ENCODE measurements at places on chromosomes 2 and 18.
A peak's percentile ranks its signal among the peaks of the same experiment; 100 is the strongest.

GRCh38 chr18:55585065-55585919, 2.7 kb downstream of the TCF4 start:
- no peak for DNase-seq

- DNase-seq = no peak
These were observed 75.8 kb downstream of the SPHKAP start for GRCh38 chr2:228105526-228106250.

DNA sequence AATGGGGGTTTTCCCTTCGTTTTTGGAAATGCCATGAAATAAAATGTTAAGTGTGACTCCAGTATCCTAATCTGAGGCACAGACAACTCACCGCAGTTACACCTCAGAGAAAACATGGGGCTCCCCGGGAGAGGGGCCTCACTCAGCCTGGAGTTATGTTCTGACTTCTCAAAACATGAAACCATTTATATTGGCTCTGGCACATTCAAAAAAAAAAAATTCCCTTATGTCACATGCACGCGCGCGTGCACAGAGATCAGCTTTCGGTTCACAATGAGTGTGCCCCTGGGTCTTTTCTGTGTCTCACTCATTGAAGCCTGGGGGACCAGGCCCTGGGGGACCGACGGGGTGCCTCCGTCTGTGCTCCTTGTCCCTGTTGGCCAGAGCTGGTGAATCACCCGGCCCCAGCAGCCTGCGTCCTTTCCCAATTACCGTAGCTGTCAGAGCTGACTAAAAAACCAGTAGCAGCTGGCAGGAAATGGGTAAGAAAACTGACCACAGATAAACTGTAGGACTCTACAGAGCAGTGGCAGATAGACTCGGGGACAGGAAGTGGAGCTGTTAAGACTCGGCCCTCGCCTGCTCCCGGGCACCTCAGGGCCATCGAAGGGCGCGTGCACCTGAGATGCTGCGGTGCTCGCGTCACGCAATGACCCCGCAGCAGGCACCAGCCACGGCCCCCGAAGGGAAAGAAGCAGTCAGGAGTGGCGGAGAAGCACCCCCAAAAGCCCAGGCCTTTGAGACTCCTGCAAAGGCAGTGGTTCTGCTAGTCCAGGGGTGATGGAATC, 138.3 kb upstream of the ID2 start:
- DNase-seq = no peak

GRCh38 chr2:102301867-102302362, 9.4 kb upstream of the IL1RL1 start:
- peak; percentile 8 for DNase-seq

GRCh38 chr18:74669136-74669798, 71.6 kb downstream of the ZNF407 start:
- no peak for DNase-seq

DNA sequence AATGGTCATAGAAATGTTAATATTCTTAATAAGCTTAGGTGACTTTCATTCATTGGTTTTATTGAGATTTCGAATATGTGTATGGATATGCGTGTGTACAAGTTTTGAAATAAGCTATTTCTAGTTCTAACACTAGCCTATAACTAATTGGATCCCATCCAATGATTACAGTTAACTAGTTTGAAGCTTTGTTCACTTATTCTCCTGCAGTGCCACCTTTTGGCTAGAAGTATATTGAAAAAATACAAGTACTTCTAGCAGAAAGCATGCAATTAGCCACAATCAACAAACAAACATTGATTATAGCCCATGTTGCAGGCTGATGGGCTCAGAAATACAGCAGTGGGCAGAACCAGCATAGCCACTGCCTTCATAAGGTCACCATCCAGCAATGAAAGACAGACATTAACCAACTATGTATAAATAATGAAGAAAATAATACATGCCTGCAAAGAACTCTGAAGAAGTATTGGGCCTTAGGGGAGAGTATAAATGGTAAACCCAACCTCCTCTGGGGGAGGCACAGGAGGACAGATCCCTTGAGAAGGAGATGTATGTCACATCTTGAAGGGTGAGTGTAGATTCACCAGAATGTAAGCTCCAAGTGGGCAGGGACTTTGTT, 5.1 kb upstream of the PIEZO2 start:
- no peak for DNase-seq

GRCh38 chr2:96184188-96184587, 24.4 kb downstream of the STARD7 start:
- DNase-seq = no peak

- DNase-seq = no peak
These were observed 71.5 kb downstream of the COLEC12 start for GRCh38 chr18:429030-429429.

- DNase-seq = no peak
These were observed 10.8 kb upstream of the COX7A2L start for GRCh38 chr2:42371611-42372473.

- DNase-seq = no peak
These were observed 213.3 kb downstream of the FAM210A start for GRCh38 chr18:13513021-13513420.

GRCh38 chr2:109690822-109691541, 76.8 kb downstream of the SOWAHC start:
- DNase-seq = no peak

GRCh38 chr2:239151201-239152131, 249.4 kb downstream of the HDAC4 start:
- DNase-seq = no peak

- no peak for DNase-seq
These were observed 8.3 kb downstream of the RNF149 start for GRCh38 chr2:101300164-101300563.

GRCh38 chr18:67733088-67733487, 216.6 kb upstream of the DSEL start:
- no peak for DNase-seq

GRCh38 chr2:38093527-38094165, 17.7 kb upstream of the CYP1B1 start:
- no peak for DNase-seq

DNA sequence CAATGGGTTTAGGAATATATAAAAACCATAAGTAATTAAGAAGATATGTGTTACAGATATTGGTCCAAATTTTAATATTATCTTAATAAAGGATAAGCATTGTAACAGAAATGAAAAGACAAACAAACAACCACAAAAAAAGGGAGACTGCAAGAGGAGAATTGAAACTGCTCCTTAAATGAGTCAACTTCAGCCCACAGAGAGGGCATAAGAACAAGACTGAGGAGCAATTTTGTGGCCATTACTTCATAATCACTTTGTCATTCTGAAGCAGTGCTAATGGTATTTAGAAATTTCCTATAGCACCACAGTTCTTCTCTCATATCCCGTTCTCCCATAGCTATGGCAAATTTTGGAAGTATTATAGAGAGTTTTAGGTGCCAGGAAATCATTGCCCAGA, 193.2 kb upstream of the HNMT start:
- DNase-seq = no peak

GRCh38 chr2:55093381-55093780, 43.1 kb upstream of the RTN4 start:
- no peak for DNase-seq

GRCh38 chr2:221731432-221732145, 159.5 kb upstream of the EPHA4 start:
- no peak for DNase-seq

GRCh38 chr2:11330457-11331142, 13.8 kb downstream of the ROCK2 start:
- DNase-seq = no peak

GRCh38 chr2:171482308-171482707, 40.0 kb upstream of the CYBRD1 start:
- DNase-seq = no peak

- no peak for DNase-seq
These were observed 53.4 kb downstream of the BOLA3 start for GRCh38 chr2:74094291-74094690.

DNA sequence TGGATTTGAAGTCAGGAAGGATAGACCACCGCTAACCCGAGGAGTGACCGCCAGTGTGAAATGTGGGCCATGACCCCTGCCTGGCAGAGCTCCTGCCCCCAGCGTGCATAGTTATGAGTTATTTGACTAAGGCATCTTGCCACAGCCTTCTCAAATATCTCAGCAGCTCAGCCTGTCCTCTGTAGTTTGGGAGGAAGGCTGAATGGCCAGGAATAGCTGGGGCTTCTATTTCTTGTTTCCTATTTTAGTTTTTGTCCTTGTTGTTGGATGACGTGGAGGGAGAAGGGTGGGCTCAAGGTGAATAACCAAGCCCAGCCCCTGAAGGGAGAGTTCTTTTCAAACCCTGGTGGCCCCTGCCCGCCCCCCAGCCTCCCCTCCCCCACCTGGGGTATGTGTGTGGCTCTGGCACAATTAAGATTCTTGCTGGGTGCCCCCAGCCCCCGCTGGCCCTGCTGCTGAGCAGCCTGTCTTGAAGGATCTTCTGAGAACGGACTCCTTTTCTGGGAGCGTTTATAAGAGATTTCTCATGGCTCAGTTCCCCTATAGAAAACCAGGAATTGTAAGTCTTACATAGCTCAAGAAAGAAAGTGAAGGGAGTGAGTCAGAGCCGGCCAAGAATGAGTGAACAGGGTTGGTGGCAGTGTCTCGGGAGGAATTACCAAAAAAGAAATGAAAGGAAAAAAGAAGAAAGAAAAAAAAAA, 157.4 kb downstream of the GLI2 start:
- DNase-seq = no peak

DNA sequence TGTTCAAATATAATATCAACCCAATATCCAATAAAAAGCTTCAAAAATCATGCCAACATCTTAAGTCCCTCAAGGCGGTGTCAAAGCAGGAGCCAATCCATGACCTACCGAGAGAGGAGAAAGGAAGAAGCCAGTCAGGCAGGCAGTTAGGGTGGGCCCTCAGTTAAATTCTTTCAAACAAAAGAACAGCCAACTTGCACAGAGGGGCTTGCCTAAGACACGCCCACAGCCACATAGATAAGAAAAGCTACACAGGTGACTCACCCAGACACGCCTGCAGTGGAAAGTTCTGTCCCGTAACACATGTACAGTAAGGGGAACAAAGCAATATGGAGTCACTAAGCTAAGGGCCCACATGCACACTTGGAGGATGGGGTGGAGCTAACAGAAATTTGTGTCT, 61.3 kb downstream of the SP110 start:
- DNase-seq = no peak

DNA sequence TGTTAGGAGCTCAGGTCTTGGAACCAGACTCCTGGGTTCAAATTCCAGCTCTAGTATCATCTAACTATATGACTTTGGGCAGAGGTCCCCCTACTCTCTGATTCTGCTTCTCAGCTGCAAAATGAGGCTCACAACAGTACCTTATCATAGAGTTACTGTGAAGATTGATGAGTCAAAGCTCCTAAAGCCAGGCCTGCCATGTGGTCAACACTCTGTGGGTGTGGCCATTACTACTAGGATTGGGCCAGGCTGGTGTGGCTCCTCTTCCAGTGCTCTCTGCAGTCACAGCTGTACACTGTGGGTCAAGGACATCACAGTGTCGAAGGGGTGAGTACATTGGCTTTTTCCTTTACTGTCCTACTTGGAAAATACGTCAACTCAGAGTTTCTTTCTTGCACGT, 22.6 kb downstream of the CAPN13 start:
- no peak for DNase-seq

- no peak for DNase-seq
These were observed 102.8 kb downstream of the RBMS1 start for GRCh38 chr2:160390544-160391455.

DNA sequence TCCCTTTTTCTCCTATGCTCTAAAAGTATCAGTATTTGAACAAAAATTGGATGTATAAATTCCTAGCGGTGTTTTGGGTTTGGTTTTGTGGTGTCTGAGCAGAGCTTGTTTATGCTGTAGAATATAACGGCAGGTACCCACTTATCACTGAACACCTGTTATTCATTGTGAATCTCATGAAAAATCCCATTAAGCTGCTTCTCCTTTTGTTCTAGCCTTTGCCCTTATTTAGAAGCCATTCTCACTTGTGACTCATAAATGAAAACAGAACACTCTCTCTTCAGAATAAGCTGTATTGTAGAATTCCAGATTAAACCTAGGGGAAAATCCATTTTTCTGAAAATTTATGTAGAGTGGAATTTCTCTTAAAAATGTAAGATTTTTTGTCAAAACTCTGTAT, 104.0 kb downstream of the PRPF40A start:
- no peak for DNase-seq

DNA sequence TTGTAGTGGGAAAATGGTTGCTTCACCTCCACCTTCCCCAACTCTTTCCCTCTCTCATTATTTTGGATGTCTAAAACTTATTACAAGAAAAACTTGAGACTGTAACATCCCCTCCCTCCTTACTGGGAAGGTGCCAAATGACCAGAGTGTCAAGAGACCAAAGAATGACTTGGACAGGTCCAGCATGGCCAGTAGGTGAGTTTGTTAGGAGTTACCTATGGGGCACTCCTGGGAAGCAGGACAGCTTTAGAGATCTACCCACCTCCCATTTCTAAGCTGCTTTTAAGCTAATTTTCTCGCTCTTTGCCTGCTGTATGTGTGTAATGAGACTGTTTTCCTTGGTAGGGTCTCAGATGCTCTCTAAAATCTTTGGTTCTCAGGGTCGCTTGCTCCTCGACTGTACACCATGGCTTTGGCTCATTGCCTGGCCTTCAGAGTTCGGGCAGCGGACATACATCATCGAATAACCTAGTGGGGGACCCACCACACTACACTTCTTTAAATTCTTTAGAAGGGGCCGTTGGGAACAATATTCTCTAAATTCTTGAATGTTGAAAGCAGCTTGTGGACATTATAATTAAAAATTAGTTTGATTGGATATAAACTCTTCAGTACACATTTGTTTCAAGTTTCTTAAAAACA, 45.2 kb downstream of the SLC30A6 start:
- DNase-seq = no peak

GRCh38 chr18:77208964-77209363, 40.7 kb upstream of the GALR1 start:
- DNase-seq = no peak
